ENCODE measurements at places on chromosomes 13 and 19.

DNA sequence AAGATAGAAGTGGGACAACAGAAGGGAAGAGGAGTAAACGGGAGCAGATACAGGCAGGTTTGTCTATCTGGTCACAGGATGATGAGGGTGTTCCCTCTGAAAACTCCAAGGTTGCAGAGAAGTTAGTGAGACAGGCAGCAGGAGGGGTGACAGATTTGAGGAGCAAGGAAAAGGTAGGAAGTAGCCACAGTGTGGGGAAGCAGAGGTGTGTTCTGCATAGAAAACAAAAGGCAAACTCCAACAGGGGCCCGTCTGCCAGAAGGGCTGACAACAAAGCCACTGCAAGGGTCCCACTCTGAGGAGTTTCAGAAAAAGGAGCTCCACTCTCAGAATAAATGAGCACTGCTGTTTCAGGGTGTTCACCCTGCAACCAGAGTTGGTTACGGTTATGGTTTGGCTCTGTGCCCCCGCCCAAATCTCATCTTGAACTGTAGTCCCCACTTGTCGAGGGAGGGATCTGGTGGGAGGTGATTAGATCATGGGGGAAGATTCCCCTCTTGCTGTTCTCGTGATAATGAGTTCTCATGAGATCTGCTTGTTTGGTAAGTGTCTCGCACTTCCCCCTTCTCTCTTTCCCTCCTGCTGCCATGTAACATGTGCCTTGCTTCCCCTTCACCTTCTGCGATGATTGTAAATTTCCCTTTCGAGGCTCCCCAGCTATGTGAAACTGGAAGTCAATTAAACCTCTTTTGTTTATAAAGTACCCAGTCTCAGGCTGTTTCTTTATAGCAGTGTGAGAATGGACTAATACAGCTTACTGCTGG, 32.1 kb downstream of the SMAD9 start:
- DNase-seq, result no peak

- DNase-seq, result no peak
These were observed 1.8 kb downstream of the TMEM91 start for GRCh38 chr19:41377977-41378709.

DNA sequence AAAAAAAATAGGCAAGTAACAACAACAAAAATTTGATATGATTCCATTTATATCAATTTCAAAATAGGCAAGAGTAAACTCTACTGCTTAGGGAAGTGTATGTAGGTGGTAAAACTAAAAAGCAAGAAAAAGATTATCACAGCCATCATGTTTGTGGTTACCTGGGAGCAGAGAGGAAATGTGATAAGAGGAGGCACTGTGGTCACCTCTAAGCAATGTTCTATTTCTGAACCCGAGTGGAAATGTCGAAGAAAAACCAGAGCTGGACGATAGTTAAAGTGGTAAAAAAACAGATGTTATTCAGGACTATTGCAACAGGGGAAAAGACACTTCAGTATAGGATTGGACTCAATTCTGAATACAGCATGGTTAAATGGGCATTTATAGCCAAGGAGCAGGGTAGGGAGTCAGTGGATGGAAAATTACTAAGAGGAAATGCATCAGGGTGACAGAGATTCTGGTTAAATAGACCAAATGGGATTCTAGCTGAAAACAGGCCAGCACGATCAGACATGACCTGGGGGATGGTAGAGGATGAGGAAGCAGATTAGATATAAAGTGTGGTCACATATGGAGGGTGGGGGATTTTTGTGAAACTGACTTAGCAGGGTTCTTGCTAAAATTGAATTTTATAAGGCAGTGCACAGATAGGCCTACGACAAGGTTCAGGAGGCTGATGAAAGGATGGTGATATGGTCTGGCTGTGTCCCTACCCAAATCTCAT, 6.0 kb upstream of the TEX30 start:
- DNase-seq, result no peak

GRCh38 chr19:17114414-17114831, 38.8 kb downstream of the MYO9B start:
- DNase-seq, result no peak

GRCh38 chr19:7968008-7968795, 24.7 kb upstream of the TIMM44 start:
- no peak for DNase-seq

DNA sequence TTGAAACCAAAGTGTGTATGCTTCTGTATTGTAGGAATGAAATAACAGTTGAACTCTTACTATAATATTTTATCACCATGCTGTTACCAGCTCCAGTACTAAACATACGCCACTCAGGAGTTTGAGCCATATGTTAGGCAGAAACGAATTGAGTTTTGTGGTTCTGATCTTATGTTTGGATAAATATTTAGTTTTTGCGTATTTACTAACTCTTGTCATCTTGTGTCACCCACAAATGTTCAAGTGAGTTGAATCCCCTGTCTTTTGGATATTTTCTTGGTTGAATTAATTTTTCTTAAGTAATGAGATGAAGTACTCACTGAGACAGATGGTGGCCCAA, 1.5 kb downstream of the FNDC3A start:
- no peak for DNase-seq

- DNase-seq, result no peak
These were observed 403.3 kb downstream of the COG6 start for GRCh38 chr13:40058757-40059236.

DNA sequence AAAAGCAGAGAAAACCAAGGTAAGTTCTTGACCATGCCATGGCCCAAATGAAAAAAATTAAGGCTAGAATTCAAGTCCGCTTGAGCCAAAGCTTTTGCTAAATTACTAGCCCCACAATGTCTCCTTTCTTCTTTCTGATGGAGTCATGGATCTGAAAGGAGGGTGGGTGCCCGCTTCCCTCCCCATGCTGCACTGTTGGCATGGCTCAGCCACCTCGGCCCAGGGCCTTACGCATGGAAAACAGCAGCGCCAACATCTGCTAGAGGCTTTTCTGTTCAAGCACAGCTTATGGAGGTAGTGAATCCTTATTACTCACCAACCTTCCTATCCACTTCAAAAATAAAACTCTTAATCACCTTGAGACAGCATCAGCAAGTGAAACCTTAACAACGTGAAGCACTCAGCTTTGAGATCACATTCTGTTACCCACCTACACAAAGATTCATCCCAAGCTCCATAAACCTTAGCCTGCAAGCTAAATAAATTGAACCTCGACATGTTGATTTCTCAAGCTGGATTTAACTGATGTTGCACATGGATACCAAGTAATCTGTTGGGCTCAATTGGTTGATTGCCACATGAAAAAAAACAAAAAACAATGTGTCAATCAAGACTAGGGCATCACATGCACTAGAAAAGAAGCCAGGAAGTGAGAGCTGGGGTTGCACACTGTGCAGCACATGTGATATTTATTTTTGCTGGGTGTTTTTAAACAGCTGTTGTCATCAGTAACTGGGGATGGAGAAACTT, 43.4 kb downstream of the TPT1 start:
- DNase-seq, result no peak

GRCh38 chr13:23743278-23744076, 145.7 kb downstream of the MIPEP start:
- no peak for DNase-seq

DNA sequence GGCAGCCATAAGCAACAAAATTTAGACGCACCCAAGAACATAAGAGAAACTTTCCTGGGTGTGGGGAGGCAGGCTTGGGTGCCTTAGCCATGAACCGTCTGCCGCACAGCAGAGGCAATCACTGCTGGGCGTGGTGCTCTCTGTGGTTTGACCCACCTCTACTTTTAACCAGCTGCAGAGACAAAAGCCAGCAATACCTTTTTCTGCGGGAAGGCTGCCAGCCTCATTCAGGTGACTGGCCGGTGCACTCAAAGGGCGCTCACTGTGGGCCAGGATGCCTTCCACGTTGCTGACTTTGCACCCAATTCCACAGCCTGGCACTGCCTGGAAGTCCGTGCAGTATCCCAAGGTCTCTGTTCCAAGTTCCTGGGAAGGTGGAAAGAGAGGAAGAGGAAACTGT, 69.1 kb downstream of the ATP7B start:
- no peak for DNase-seq

DNA sequence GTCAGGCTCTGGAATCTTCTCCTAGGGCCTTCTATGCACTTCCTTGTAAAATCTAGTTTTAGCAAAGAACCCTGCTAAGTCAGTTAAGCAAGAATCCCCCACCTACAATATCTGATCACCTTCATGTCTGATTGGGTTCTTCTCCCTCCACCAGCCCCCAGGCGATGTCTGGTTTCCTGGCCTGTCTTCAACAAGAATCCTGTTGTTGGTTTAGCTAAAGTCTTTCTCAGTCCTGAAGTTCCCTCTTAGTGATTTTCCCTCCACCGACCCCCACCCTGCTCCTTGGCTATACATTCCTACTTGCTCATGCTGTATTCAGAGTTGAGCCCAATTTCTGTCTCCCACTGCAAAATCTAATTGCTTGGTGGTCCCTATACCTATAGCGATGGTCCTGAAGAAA, 35.2 kb upstream of the SLC46A3 start:
- peak; percentile 54 for DNase-seq
